ENCODE measurements at places on chromosomes 7 and 10. TPM values are rescaled to one million over a fixed set of nuclear protein-coding genes. Genes with fewer than 3 reads are reported as not detected.
A peak's percentile ranks its signal among the peaks of the same experiment; 100 is the strongest.

Gene MYH16
- not detected for total RNA-seq

Gene NPSR1
- total RNA-seq: not detected

- H3K27me3 ChIP-seq: peaks cover 5% of the 10 kb centered on the region
- no peak for DNase-seq
- H3K36me3 ChIP-seq: no peaks in the 10 kb centered on the region
Observed at GRCh38 chr10:110365356-110366143, 60.8 kb upstream of the SMNDC1 start.

Gene PRSS37
- total RNA-seq: not detected

- H3K36me3 ChIP-seq: peaks cover 7% of the 10 kb centered on the region
- H3K4me3 ChIP-seq: no peak overlapping the region
- DNase-seq: no peak
- no peaks in the 10 kb centered on the region for H3K27me3 ChIP-seq
- H3K27ac ChIP-seq: no peak overlapping the region
- no peaks in the 10 kb centered on the region for H3K4me1 ChIP-seq
Observed at GRCh38 chr7:96674565-96674964, 35.1 kb downstream of the SEM1 start.

Gene NME8
- total RNA-seq: not detected

- H3K27ac ChIP-seq: peak overlapping the region; percentile 98
- H3K4me3 ChIP-seq: peak overlapping the region; percentile 72
- H3K36me3 ChIP-seq: no peaks in the 10 kb centered on the region
- H3K4me1 ChIP-seq: peaks cover 58% of the 10 kb centered on the region
- no peak for DNase-seq
Observed at GRCh38 chr10:129896860-129897200, 67.2 kb downstream of the EBF3 start.

DNA sequence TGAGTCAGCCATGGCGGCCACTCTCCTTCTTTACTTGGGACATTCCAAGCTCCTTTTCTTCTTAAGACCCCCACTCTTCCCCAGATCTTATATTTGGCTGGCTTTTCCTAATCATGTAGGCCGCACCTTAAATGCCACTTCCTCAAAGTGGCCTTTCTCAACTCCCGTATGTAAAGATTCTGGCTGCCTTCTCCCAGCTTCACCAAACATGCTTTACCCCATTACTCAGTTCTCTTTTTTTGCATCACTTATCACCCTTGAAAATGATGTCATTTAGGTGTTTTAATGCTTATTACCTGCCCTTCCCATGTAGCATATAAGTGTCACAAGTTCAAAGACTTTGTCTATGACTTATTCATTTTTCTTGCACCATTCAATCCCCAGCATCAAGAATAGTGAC is 810.1 kb upstream of the CELF2 start:
- DNase-seq: no peak
- no peaks in the 10 kb centered on the region for H3K4me1 ChIP-seq
- H3K4me3 ChIP-seq: no peak overlapping the region
- H3K27ac ChIP-seq: no peak overlapping the region
- H3K36me3 ChIP-seq: peaks cover 9% of the 10 kb centered on the region
- no peaks in the 10 kb centered on the region for H3K27me3 ChIP-seq

Gene KNDC1
- 4.0 TPM for total RNA-seq

DNA sequence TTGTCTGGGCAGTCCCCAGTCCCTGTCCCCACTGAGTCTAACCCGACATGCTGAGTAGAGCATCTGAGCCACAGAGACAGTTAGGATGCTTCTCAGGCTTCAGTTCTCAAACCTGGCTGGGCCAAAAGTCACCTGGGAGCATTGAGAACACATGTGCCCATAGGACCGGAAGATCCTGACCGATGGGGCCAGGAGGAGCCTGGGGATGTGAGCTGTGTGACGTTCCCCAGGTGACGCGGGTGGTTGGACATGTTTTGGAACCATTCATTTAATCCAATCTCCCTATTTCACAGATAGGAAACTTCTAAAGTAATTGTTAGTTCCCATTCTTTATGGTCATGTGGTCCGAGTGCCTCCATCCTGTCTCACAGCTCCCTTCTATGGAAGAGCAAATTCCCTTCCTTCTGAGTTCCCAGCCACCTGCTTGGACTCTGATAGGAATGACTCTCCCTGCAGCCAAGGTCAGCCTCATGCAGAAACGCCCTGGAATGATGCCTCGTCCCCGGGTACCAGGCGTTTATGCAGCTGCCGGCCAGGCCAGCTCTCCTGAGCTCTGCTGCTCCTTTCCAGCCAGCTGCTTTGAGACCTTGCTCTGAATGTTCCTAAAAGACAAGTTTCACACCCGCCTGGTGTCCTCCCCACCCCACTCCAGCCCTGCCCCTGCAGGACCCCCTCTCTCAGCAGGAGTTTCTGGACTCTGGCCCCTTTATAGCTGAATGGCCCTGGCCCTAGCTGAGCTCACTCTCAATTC is 166.5 kb upstream of the RHEB start:
- H3K4me1 ChIP-seq: peaks cover 18% of the 10 kb centered on the region
- H3K27ac ChIP-seq: no peak overlapping the region
- no peaks in the 10 kb centered on the region for H3K27me3 ChIP-seq
- H3K36me3 ChIP-seq: no peaks in the 10 kb centered on the region

DNA sequence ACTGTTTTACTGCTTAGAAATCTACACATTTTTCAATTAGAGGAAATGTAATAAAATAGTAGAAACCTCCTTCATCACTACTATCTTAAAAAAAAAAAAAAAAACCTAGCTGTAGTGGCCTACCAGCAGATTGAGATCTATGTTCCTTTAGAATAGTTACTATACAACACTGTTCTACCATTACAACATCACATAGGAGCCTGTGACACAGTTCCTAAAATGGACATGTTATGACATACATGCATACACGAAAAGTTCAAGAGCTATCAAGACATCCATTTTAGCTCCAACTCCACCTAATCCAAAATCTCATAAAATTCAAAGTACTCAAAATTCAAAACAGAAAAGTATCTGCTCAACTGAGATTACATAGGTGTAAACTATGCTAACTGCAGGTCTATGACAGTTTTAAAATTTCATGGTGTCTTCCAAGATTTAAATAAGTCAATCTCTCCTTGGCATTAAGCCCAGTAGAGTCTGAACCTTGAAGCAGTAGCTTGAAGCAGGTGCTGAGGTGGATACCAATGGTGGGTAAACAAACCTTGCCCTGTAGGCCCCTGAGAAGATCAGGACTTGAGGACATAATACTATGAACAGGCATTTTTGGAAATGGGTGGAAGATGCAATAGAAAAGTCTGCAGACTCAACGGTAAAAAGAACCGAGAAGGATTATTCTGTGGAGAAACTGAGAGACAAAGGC is 17.0 kb downstream of the CACUL1 start:
- no peak for DNase-seq
- H3K36me3 ChIP-seq: no peaks in the 10 kb centered on the region

DNA sequence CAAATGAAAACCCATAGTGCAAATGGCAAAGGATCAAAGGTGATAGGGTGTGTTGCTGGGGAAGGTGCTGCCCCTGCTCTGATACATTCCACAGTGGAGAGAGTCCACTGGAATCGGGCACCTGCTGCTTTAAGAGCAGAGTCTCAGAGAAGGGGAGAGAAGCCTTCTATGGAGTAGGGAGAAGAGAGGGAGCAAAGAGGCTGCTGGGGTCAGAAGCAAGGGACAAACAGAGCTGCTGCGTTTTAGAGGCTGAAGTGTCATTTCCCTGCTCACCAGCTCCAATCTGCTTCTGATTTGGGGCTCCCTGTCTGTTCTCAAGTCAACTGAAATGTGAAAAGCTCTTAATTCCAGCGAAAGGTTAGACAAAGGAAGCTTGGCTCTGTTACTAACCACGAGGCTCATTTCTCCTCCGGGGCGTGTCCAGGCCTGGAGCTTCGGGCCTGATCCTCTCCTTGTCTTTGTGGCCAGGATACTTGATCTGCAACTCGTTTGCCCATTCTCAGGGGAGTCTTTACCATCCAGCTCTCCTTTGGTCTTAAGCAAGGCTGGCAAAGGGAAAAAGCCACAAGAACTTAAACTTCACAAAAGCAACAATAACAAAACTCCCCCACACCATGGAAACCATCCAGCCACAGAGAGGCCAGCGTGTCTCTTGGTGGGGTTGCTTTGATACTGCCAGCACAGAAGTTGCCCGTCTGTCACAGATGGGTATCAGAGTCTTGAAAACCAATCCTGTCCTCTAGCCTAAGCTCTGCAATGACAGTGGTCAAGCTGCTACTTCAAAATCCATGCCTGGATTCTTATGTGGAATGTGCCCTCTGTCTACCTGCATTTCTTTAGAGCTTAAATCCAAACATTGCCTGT is 692.6 kb downstream of the SUGCT start:
- H3K27ac ChIP-seq: peak overlapping the region; percentile 95
- no peaks in the 10 kb centered on the region for H3K27me3 ChIP-seq
- peak; percentile 5 for DNase-seq
- H3K4me3 ChIP-seq: peak overlapping the region; percentile 29
- peaks cover 54% of the 10 kb centered on the region for H3K4me1 ChIP-seq
- no peaks in the 10 kb centered on the region for H3K36me3 ChIP-seq

GRCh38 chr10:118392761-118393160 is 50.6 kb upstream of the FAM204A start:
- H3K4me3 ChIP-seq: no peak overlapping the region
- no peak overlapping the region for H3K27ac ChIP-seq
- no peak for DNase-seq
- no peaks in the 10 kb centered on the region for H3K36me3 ChIP-seq
- peaks cover 5% of the 10 kb centered on the region for H3K4me1 ChIP-seq

- peaks cover 4% of the 10 kb centered on the region for H3K36me3 ChIP-seq
- no peak for DNase-seq
- H3K27ac ChIP-seq: peak overlapping the region; percentile 79
- H3K4me3 ChIP-seq: no peak overlapping the region
- peaks cover 70% of the 10 kb centered on the region for H3K4me1 ChIP-seq
Observed at GRCh38 chr10:44951576-44952226, 7.9 kb upstream of the RASSF4 start.

DNA sequence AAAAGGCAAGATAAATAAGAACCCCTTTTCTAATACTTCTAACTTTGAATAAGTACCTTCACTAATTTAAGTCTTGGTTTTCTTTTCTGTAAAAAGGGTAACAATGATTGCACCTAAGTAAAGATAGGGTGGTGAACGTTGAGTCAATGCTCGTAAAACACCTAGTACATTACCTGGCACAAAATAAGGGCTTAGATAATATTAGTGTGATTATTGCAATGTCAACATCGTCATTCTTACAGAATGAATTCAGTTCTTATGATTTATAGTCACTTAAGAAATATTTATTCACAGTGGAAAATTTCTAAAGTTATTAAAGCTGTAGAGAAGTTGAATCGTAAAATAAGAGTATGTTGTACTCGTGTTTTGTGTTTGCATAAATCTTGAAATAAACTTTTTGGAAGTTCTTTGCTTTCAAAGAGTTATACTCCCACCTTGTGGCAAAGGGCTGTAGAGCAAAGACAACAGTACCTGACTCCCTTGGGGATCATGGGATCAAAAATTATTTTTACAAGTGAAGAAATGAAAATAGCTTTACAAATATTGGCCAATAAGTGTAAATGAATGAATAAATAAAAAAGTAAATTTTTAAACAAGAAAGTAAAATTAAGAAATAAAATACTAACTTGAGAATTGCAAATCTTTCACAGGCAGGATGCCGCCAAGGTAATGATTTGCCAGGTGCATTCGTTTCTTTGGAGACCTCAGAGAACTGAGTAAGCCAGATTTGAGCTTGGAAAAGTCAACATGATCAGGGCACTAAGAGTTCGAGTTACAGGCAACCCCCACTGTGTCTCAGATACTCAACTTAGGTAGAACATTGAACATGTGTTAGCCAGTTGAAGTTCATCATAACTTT is 285.8 kb upstream of the CACNA2D1 start:
- H3K36me3 ChIP-seq: no peaks in the 10 kb centered on the region
- DNase-seq: peak; percentile 9
- H3K27ac ChIP-seq: no peak overlapping the region
- H3K4me3 ChIP-seq: no peak overlapping the region
- no peaks in the 10 kb centered on the region for H3K27me3 ChIP-seq
- no peaks in the 10 kb centered on the region for H3K4me1 ChIP-seq

Measured in neural crest cell (in vitro differentiated cells).